Colonic mucosa (tissue), 4 donors: ENCODE measurements at places on chromosomes 2 and 18.

DNA sequence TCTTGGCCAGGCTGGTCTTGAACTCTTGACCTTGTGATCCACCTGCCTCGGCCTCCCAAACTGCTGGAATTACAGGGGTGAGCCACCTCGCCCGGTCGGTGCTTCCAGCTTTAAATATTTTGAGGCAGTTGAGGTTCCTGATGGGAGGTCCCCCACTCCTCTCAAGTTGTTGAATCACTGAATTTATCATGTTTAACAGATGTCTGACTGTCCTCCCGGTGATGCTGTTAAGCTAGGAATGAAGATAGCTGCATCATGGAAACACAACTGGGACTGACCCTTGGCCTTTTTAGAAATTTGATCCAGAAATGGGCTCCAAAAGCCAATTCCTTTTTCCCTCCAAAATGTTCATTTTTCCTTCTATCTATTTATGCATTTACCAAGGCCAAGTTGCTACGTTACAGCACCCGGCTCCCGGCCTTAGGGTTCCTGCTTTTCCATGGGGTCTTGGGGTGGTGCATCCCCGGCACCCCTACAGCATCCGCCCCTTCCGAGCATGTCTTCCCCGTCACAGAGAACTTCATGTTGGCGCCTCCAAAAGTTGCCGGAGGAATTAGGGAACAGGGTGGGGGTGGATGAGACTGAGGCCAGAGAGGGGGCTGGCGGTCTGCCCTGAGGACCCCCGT is 43.9 kb downstream of the PAX8 start:
- no peak for DNase-seq

DNA sequence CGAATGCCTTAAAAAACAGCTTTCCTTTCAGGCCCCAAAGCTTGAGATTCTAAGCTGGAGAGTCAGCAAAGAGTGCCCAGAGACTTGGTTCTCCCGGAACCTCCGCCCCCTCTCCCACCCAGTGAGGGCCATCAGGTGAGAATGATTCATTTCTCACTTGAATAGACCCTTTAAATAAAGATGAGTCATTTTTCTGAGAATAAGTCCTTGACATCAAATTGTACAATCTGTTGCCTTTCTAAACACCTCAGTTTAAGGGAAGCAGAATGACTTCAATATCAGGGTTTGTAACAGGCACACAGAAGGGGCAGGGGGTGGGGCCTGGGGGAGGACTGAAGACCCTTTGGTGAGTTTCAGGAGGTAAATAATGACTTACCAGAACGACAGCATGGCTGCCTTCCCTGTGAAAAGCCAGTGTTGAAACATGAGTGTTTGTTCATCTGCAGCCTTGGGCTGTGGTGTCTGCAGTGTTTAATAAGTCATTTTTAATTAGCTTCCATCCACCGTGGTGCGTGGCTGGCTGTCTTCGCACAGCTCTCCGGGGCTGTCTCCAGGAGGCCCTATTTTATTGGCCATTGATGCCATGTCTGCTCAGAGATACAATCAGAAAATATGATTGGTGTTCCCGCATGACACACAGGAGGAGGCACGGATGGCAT is 134.9 kb upstream of the ZNF236 start:
- no peak for DNase-seq

DNA sequence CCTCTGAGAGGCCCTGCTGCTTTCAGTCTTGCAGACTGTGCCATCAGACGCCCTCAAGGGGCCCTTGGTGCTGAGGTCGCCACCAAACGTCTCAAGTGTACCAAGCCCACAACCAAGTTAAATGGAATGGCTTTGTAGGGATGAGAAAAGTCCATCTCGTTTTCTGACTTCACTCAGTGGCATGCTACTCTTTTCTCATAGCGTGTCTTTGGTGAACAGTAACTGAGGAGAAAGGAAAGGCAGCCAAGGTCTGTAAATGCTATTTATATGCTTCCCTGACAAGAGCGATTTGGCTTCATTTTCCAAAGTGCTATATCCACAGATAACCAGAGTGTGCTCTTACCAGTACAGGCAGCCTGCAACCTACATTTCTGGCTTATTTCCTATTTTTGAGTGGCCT is 123.0 kb downstream of the MTX2 start:
- DNase-seq = no peak

- no peak for DNase-seq
These were observed 902 bp downstream of the MCFD2 start for GRCh38 chr2:46914578-46915230.

DNA sequence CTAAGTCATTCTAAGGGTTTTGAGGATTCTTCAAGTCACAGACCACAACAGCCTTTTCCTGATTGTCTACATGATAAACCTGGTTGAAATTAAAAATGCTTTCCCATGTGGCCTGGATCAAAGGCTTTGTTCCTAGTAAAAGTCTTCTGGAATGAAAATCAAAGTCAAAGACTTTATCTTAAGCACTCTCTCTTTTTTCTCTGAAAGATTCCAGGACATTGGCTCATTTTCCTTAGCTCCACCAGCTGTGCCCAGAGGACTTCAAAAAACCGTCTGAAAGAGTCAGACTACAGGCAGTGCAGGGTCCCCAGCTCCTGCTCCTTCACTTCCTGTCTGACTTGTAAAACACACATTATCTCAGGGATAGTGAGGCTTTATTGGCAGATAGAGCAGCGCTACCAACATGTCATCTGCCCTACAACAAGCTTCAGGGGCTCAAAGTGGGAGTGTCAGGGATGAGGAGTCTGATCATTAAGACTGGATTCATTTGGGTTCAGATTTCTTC is 148.2 kb downstream of the ESCO1 start:
- DNase-seq = no peak

DNA sequence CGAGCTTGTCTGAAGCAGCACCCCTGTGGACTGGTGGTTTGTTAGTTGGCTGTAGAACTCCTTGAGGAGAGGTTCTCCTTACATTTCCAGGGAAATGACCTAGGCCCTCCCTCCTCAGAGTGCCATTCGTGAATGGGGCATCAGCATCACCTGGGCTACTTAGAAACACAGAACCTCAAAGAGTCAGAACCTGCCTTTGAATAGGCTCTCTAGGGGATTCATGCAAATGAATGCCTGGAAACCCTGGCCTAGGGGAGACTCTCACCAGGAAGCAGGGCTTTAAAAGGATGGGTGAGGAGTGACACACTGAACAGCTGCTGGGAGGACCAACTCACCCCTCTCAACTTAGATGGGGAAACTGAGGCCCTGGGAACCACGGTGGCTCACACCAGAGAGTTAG is 2.1 kb upstream of the MOCOS start:
- no peak for DNase-seq

GRCh38 chr2:19676770-19677169 is 225.0 kb downstream of the TTC32 start:
- DNase-seq = no peak

DNA sequence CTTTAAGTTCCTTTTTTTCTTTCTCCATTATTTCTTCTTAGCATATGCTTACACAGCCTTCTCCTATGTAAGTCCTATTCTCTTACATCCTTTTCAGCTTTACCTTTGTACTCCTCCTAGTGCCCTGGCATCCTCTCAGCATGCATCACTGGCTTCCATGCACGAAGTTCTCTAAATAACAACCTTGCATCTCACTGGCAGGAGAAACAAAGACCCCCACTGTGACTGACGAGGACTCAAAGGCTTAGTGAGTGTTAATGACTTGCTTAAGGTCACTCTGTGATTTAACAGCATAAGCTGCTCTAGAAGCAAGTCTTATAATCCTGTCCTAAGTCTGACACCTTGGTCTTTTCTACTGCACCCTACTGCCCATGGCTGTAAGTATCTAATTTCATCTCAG is 1236.0 kb upstream of the CELF4 start:
- no peak for DNase-seq

GRCh38 chr2:205763708-205764211 is 81.5 kb downstream of the NRP2 start:
- DNase-seq = peak; percentile 74

DNA sequence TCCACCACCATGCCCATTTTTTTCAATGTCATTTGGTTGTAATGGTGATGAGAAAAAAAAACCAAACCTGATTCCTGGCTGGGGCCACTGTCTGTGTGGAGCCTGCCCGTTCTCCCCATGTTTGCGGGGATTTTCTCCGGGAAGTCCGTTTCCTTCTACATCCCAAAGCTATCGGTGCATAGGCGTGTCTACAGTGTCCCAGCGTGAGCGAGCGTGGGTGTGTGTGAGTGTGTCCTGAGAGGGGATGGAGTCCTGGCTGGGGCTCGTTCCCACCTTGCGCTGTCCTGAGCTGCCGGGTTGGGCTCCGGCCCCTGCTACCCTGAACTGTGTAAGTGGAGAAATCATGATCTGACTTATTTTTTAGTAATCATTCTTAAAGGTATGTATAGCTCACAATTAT is 7.3 kb upstream of the ZAP70 start:
- DNase-seq = no peak

GRCh38 chr18:45464619-45465018 is 150.7 kb upstream of the SLC14A2 start:
- DNase-seq = no peak

- no peak for DNase-seq
These were observed 30.3 kb upstream of the TAF1B start for GRCh38 chr2:9812945-9813311.

- DNase-seq = no peak
These were observed 43.3 kb downstream of the WDFY1 start for GRCh38 chr2:223901854-223902253.

GRCh38 chr2:824954-825353 is 125.7 kb upstream of the SNTG2 start:
- no peak for DNase-seq
